ENCODE measurements at places on chromosomes 5 and 9.
A peak's percentile ranks its signal among the peaks of the same experiment; 100 is the strongest.

DNA sequence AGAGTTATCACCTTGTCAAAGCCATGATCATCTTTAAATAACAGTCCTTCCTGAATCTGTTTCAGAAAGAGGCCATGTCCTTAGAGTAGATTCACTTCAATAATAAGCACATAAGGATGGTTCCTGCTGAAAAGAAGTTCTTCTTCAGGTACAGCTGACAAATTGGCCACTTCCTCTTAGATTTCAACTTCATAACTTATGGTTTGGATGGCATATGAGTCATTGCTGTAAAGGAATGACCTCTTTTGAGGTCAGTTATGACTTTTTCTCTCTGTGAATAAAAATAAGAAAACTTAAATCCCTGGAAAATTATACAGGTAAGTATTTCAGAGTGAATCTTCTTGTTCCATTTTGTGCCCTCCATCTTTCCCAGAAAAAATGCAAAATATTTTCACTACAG, 555.3 kb upstream of the ZNF462 start:
- DNase-seq, result no peak

GRCh38 chr9:136846376-136847087, 2.7 kb upstream of the PHPT1 start:
- no peak for DNase-seq

DNA sequence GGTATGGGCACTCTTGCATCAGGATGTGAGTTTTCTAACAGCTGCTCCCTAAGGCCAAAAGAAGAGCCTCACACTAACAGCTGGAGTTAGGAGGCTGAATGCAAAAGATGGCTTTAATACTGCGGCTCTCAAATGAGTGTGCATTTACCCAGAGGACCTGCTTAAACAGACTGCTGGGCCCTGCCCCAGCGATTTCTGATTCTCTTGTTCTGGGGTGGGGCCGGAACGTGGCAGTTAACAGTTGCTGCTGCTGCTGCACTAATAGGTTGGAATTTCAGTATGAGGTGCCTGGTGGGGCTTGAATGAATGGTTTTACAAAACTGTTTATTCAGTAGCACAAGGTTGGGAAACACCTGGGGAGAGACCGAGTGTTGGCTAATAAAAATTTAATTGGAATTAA, 26.1 kb downstream of the HMGCR start:
- no peak for DNase-seq

- DNase-seq, result no peak
Measured at GRCh38 chr5:90601468-90601867, 42.9 kb downstream of the ADGRV1 start.

DNA sequence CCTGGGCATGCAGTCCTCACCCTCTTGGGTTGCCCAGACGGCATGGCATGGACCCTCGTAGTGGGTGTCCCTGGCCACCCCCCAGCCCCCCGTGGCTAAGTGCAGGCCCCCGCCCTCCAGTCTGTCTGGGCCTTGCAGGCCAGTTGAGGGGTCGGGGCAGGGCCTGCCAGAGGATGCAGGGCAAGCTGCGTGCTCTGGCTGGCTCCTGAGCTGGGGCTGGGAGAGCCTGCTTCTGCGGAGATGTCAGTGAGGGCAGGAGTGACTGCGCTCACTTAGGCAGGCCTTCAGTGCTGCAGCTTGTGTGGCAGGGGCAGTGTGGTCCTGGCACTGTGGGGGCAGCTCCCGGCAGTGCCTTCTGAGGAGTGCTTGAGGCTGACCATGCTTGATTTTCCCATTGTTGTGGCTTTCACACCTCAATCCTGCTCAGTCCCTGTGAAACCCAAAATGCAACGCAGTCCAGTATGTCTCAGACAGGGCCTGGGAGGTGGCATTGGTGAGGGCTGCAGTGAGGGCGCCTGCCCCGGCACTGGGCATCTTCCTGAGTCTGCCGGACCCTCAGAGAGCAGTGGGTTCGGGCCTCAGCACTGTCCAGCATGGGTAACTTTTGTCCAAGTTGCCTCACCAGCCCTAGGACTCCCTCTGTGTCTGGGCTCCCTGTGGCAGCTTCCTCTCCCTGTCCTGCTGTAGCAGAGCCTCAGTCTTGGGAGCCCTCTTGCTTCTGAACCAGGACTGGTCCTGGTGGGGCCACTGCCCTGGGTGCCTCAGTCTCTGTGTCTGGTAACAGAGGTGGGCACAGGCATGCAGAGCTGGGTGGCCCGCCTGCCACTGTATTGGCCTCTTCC, 93.0 kb downstream of the PHF2 start:
- no peak for DNase-seq

GRCh38 chr5:42592401-42593140, 164.0 kb upstream of the CCDC152 start:
- DNase-seq, result no peak

- peak; percentile 7 for DNase-seq
Measured at GRCh38 chr9:120713257-120714087, 798 bp downstream of the MEGF9 start.

DNA sequence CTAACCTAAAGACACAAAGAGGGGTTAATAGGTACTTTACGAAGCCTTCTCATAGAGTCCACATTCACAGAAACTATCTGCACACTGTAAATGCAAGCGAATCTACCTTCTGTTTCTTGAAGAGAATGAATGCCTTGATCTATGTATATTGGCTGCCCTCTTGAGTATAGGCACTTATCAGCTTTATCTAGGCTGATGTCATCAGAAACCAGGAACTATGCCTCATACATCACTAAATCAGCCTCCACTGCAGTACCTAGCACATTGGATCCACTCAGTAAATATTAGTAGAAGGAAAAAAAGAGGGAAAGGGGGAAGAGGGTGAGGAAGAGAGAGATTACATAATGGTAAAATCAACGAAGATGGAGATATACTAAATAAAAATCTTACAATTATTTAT, 477.1 kb downstream of the CAAP1 start:
- DNase-seq, result no peak

GRCh38 chr9:6790866-6791265, 33.1 kb downstream of the KDM4C start:
- DNase-seq, result no peak

DNA sequence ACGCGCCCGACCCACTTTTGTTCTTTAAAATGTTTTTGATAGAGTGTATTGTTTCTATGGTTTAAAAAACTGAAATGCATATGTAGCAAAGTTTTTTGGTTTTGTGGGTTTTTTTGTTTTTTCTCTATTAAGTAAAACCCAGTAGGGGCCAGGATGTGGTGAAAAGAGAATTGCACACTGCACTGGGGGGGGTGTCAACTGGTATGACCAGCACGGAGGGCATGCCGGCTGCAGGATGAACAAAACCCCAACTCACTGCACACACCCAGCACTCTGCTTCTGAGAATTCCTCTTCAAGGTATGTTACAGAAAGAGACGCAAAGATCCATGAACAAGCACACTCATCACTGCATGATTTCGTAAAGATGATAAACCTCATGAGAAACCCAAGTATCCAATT, 75.0 kb downstream of the STK10 start:
- peak; percentile 60 for DNase-seq

- peak; percentile 67 for DNase-seq
Measured at GRCh38 chr9:38088006-38088925, 19.2 kb upstream of the SHB start.

GRCh38 chr5:59798862-59799667, 94.5 kb downstream of the PDE4D start:
- no peak for DNase-seq

GRCh38 chr5:100818340-100818739, 84.7 kb downstream of the ST8SIA4 start:
- no peak for DNase-seq

- no peak for DNase-seq
Measured at GRCh38 chr5:43270645-43271044, 42.6 kb downstream of the HMGCS1 start.

Measured in activated CD4-positive, alpha-beta T cell treated with anti-CD3 and anti-CD28 coated beads, Interleukin-2, amount 50 U/mL, for 1 hour (primary cell).